ENCODE measurements at places on chromosomes 12 and 14.
A peak's percentile ranks its signal among the peaks of the same experiment; 100 is the strongest.

DNA sequence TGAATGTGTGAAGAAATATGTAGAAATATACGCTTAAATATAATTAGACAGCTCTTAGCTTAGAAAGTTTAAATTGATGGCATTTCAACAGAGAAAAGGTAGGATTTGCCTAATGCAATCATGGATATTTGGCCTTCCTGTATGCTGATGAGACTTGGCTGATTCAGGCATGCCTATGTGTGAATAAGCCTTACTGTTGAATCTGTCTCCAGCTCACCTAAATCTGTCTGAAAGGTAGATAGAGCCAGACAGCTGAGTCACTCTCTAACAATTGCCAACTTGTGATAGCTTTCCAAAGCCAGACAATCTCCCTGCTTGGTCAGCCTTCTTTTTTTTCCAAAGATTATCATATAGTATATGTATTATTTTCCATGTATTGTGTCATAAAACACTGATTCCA is 92.8 kb upstream of the FLRT2 start:
- DNase-seq, result no peak

- no peak for DNase-seq
Observed at GRCh38 chr12:5473076-5473782, 41.3 kb downstream of the NTF3 start.

- DNase-seq, result no peak
Observed at GRCh38 chr14:70425354-70425753, 8.5 kb upstream of the SYNJ2BP start.

DNA sequence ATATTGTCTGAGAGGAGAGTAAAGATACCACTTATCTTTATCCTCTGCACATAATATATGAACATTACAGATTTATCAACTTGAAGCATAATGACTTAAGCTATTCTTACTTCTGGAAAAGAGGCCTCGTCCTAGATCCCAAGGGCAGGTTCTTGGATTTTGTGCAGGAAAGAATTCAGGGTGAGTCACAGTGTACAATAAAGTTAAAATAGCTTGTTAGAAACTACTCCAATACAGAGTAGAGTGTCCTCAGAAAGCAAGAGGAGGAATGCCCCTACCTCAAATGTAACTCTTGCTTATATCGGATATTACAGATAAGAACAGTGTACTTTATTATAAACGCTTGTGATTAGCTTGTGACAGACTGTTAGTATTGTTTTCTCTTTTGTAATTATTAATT is 41.9 kb upstream of the ABCC9 start:
- no peak for DNase-seq

- no peak for DNase-seq
Observed at GRCh38 chr14:37865719-37866549, 270.5 kb downstream of the TTC6 start.

GRCh38 chr12:60529723-60530122 is 933.9 kb downstream of the SLC16A7 start:
- DNase-seq, result peak; percentile 31

DNA sequence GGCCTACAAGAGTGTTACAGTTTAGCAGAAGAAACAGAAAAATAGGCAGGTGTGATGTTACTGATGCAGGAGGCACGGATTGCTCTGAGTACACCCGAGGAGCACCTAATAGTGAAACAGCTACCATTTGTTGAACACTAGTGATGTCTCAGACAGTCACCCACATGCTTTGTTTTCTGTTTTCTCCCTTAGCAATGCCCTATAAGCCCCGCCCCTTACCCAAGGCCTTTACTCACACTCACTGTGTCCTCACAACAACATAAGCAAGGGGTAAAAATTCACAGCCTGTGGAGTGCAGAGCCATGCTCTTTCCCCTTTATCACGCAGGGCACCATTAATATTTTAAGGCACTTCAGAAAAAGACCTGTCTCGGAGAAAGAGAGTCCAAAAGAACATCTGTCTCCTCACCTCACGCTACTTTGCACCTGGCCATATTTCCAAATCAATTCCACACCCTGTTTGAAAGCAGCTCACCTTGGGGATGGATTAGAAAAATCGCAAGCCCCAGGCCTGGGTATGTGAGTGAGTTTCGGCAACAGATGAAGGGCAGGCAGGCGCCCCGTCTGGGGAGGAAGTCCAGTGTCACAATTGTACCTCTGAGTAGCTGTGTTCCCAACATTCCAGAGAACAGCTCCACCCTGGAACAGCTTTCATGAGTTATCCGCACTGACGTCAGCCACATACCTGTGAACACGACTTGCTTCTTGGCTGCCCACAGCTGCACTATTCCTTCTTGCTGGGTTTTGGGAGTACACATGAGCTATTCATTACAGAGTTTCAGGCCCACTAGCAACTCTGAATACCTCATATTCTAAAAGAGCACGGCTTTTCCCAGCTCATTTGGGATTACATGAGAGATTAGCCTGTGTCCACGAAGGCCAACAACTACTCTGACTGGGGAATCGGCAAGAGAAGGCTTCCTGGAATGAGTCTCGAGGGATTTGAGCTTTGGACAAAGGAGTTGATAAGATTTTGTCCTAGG is 26.0 kb downstream of the MAPK1IP1L start:
- no peak for DNase-seq

DNA sequence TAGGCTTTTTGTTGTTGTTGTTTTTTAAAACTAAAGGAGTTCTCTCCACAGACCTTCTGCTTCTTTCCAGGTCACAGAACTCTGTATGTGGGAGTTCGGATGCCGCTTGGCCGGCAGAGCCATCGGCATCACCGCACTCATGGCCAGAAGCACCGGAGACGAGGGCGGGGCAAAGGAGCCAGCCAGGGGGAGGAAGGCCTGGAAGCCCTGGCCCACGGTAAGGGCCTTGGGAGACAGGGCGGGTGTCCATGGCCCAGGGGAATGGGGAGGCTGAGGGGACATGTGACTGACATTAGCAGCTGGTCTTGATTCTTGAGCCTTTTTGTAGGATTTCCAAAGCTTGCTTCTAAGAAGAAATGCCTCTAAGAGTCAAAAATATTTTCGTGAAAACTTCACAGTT is 26.2 kb downstream of the SLC4A8 start:
- DNase-seq, result no peak

Measured in Right ventricle myocardium inferior (tissue), 1 donor.